ENCODE measurements at places on chromosomes 4 and X. TPM values are rescaled to one million over a fixed set of nuclear protein-coding genes. Genes with fewer than 3 reads are reported as not detected.

Gene ZFP92
- not detected for total RNA-seq

Gene RHOXF1
- total RNA-seq, result 0.52 TPM

GRCh38 chrX:100673397-100673953 is 29.5 kb downstream of the SRPX2 start:
- DNase-seq, result no peak

DNA sequence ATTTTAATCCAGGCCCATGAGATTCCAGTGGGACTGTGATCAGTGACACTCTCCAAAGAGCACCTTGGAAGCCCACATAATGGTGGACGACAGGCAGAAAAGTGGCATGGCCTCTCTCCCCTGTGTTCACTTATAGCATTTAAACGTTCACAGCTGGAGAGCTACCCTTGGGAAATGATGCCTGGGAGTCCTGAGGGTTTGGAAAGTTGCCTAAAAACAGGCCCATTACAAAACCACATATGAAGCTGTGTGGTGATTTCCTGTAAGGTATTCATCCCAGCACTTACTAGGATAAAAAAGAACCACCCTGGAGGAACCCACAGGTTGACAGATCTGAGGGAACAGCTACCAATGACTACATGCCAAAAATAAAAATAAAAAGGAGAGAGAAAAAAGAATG is 193.2 kb downstream of the RASL11B start:
- no peak for DNase-seq

DNA sequence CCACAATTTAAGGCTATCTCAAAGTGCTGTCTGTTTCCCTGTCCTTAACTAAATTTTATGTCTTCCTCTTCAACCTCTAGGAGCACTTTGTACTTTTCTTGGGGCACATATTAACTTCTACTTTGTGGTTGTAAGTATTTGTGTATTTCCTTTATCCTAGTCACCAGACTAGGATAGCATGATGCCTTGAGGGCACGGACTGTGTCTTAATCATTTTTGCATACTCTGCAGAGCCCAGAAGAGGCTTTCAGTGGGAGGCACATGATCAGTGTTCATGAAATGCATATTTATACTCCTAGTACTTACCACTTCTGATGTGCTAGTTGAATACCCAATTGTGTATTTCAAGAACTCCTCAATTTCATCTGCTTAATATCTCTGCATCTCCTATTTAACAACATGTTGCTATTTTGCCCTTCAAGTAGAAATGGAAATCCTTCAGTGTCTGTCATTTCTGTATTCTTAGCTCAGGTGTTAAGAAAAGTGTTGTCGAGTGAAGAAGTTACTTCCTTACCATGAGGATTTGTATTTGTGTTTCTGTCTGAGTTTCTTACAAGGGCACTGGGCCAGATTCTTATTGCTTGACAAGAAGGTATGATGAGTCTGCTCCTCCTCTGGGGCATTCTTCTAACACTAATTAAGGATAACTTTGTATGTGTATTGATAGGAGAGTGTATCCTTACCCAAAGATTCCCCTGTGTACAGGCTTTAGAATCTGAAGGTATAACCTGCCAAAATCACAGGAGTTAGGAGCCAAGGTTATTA is 28.3 kb upstream of the PGRMC2 start:
- no peak for DNase-seq

GRCh38 chr4:174713821-174714220 is 115.2 kb downstream of the GLRA3 start:
- no peak for DNase-seq

GRCh38 chrX:97563531-97564133 is 679.9 kb downstream of the RPA4 start:
- no peak for DNase-seq

All from HCT116 (cell line).